ENCODE measurements at places on chromosomes 5 and 9.

DNA sequence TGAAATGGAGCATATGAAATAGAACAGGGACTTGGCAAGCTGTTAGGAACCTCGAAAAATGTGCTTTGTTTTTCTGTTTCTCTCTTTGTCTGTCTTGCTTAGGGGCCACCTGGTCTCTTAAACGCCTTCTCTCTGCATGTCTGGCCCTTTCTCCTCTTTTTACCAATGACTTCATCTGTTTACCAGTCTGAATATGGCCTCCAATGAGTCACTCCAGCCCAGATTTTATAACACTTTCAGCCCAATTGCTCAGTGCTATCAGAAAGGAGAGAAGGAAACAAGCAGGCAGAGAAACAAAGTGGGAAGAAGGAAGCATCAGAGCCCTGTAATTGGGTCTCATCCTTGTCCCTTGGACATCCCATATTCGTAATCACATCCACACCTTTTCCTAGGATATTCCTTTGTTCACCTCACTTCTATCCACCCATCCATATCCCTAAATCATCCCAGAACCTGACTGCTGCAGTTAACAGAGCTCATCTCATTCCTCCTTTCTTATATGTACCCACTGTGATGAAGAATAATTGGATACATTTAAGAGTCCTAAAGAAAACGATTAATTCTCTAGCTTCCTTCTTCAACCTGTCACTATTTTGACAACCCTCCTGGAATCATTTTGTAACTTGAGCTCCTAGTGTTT is 151.8 kb upstream of the GPR151 start:
- DNase-seq, result no peak

DNA sequence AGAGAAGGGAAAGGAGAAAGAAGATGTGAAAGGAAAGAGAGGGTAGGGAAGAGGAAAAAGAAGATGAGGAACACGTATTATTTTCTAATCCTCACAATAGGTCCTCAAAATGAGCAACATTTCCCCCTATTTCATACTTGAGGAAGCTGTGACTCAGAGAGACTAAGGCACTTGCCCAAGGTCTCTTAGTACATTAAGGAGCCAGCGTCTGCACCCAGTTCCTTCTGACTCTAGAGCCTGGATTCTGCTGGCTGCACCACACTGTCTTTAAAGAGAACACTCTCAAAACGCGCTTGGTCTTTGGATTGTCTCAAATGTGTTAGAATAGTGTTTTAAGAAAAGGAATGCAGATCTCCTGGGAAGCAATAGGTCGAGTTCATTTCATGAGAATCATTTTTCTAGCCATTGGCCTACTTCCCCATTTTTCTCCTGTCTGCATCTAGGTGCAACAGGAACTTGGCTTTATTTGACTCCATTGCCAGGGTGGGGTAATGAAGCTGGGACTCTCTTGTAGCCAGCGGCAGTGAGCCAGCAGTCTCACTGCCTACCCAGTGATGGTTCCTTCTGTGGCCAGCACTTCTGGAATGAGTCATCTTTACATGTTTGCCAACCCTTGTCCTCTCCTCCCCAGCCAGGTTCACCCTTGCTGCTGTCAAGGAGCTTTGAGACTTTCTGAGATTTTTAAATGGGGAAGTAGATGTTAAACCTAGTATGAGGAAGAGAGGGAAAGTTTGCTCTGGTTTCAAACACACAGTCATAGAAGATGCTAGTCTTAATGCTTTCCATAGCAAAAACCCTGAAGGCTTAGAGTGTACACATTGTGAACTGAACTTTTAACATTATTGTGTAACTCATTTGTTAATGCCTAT is 82.7 kb downstream of the DOCK8 start:
- DNase-seq, result no peak

DNA sequence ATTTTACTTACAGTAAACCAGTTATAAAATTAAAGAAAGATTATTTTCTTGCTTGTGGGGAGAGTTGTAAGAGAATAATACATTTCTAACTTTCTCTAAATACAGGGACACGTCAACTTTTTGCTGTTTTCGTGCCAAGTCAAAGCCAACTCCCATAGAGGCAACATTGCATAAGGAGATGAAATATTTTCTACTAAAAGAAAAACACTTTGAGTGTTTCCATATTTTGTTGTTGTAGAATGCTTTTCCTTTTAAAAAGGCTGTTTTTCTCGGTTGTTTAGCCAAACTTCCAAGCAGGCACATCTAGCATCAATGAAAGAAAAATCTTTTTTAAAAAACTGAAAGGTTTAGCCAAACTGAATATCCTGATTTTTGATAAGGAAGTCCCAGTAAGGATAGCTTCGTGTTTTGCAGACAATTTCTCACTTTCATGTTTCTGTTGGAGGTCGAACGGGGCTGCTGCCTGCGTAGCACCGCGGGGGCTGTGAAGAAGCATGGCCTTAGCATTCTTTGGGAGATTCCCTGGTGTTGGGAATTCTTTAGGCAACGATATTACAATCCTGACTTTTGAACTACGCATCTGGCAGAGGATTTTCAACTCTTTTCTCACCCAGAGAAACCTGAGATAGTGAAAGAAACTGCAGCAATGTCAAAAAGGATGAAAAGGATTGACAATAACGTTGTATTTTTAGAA is 108.1 kb upstream of the FBXL7 start:
- no peak for DNase-seq

DNA sequence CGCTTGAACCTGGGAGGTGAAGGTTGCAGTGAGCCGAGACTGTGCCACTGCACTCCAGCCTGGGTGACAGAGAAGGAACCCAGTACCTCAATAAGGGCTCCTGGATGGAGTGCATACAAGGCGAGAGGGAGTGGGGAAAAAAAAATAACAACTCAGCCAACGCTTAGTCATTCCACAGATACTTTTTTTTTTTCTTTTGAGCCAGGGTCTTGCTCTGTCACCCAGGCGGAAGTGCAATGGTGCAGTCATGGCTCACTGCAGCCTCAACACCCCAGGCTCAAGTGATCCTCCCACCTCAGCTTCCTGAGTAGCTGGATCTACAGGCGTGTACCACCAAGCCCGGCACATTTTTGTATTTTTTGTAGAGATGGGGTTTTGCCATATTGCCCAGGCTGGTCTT is 59.5 kb upstream of the GGTA1 start:
- no peak for DNase-seq

DNA sequence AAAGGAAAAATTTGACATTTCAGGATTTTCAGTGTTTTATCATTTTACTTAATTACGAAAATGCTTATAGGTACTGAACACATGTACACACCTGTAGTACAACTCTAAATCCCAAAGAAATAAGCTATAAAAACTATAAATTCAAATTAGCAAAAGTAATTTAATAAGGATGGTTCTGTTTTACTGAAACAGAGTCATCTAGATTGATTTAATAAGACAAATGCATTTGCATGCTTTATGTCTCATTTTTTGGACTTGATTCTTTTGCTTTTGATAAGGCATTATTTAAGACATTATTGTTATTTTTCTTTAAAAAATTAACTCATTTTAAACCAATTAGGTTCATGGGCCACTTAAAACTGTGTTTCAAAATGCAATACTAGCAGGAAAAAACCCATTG is 201.2 kb downstream of the PIK3R1 start:
- no peak for DNase-seq

DNA sequence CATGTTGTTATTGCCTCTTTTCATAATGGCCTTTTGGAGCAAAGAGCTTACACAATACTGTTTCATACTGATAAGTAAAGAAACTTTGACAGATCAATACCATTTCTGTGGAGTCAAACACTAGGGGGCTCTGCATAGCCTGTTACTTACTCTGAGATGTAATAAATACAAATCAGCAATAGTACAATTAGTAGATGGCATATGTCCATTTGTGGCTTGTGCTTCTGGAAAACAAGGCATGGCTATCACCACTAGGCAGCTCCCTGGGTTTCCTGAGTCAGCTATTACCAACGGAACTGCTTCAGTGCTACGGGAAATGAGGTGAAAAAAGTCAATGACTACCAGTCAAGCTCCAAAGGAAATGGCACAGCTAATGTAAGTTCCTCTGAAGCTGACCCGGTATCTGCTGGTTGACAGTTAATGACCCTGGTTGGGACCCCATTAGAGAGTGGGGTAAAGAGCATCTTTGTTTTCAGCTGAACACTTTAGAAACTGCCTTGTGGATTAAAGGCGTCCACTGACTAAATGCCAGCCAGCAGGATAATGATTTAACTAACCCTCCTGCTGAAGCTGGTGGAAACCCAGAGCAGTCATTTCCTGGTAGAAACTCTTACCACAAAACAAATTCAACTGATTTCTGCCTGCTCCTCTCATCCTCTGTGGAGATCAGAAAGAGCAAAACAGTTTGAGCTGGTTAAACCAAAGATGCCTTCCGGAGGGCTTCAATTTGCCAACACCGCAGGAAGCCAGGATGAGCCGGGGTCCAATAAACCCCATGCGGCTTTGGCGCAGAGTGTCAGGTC is 69.0 kb upstream of the FAM169A start:
- no peak for DNase-seq

DNA sequence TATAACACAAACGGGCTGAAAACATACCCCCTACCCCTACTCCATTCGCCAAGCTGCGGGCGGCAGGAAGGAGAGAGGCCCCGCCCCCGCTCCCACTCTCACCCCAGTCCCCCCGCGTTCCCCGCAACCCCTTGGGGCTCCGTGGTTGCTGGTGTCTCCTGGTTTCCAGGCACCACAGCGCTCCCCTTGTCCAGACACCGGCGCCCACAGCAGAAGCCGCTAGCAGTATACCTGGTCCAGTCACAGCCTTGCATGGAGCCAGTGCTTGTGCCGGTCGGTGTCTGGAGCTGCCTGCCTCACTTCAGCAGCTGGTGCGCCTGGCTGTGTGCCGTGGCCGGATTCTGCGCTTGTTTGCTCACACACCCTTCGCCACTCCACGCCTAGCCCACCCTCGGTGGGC is 240.5 kb upstream of the DAB2 start:
- no peak for DNase-seq

GRCh38 chr5:101796427-101796826 is 499.7 kb downstream of the SLCO4C1 start:
- DNase-seq, result no peak

DNA sequence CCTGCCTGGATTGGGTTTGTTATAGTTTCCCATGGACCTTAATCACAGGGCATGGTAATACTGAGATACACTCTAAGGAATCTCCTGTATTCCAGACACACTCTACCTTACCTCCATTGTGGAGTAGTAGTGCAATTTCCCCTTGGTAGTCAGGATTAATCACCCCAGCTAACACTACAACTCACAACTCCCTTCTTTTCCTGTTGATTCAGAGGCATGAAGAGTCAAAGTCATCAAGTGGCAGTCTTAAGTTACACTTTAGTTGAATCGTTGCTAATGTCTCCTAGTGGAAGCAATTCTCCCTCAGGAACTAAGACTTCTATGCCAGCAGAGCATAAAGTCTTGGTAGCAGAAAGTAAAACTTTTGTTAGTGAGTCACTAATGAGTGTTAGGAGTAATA is 122.7 kb upstream of the APC start:
- no peak for DNase-seq

DNA sequence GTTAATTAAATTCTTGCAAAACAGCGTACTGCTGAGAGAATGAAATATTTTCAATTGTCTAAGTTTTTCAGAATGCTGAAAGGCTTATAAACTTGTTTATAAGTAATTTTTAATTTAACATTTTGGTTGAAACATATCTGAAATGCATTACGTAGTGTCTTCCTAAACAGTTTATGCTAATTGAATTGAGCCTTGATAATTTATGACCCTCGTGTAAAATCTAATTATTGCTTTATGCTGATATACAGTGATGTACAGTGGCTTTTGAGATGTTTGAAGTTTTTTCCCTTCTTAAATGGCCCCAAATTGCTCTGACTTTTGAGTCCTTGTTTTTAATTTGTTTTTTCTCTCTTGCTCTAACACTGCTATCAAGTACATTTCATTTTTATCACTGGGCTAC is 262.7 kb downstream of the FBXL7 start:
- DNase-seq, result no peak

GRCh38 chr5:100861148-100861547 is 41.9 kb downstream of the ST8SIA4 start:
- no peak for DNase-seq

DNA sequence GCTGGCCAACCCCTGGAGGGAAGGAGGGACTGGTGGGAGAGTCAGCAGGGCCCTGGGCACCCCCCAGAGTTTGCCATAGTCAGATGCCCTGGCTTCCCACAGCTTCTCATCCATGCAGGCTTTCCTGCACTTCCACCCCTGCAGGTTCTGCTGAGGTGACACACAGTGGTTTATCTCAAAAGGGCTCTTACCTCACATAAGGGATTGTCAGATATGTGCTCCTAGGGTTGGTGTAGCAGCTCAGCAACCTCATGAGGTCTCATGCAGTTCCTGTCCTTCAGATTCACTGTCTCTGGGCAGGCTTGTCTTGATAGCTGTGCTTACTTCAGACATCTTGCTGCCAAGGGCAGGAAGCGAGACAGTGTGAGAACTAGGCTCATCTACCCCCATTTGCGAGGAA is 143.4 kb downstream of the KDM4C start:
- DNase-seq, result no peak

GRCh38 chr5:177113566-177114424 is 19.8 kb upstream of the NSD1 start:
- peak; percentile 72 for DNase-seq

DNA sequence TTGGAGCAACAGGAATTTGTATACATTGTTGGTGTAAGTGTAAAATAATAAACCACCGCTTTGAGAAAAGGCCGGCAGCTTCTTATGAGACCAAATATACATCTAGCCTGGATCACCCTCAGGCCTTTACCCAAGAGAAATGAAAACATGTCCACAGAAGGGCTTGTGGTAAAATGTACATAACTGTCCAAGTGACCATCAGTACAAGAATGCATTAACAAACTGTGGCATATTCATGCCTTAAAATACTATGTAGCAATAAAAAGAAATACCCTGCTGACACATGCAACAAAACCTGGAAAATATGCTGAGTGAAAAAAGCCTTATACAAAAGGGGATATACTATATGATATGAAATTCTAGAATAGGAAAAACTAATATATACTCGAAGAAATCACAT is 311.9 kb upstream of the TRPC7 start:
- DNase-seq, result no peak

DNA sequence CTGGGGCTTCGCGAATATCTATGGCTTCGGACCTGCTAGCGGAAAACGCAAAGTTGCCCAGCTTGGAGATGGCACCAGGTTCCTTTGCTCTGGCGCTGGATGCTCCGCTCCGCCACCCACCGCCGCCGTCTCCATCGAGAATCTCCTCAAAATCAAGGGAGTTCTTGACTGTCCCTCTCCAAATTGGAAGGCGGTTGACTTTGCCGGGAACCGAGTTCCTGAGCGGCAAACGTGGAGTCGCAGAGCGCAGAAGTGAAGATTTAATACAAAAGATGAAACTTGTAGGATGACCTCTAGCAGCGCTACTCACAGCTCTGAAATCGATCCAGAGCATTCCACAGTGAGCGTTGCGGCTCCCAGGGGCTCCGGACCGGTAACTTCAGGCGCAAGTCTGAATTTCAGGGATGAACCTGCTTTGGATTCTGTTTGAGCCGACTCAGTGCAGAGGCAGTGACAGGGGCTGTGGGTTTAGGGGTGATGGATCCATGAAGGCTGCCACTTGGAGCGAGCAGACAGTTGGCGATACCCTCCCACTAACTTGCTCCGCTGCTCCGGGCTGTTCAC is 1641.5 kb upstream of the C9orf72 start:
- DNase-seq, result no peak

- no peak for DNase-seq
Observed at GRCh38 chr9:124602204-124602603, 95.0 kb upstream of the NR5A1 start.
